ENCODE measurements at places on chromosomes 1 and 21. TPM values are rescaled to one million over a fixed set of nuclear protein-coding genes. Genes with fewer than 3 reads are reported as not detected.

- DNase-seq: peak; percentile 35
Measured at GRCh38 chr1:70719154-70719553, 308.1 kb downstream of the CTH start.

DNA sequence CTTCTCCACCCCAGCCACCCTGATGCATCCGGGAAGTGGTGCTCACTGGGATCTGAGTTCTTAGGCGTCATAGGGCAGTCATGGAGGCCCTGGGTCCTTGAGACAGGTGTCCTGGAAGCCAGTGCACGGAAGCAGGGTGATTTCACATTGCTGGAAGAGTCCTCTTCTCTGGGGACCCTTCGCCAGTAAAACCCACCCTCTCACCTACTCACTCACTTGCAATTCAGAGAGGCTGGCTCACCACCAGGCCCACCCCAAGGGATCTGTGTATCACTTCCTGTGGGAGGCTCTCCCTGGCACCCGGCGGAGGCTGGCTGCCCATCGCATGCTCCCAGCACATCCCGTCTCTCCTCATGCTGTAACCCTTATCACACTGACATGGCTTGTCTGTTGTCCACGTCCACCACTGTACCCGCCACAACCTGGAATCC is 40.2 kb upstream of the EPS8L3 start:
- DNase-seq: peak; percentile 36

DNA sequence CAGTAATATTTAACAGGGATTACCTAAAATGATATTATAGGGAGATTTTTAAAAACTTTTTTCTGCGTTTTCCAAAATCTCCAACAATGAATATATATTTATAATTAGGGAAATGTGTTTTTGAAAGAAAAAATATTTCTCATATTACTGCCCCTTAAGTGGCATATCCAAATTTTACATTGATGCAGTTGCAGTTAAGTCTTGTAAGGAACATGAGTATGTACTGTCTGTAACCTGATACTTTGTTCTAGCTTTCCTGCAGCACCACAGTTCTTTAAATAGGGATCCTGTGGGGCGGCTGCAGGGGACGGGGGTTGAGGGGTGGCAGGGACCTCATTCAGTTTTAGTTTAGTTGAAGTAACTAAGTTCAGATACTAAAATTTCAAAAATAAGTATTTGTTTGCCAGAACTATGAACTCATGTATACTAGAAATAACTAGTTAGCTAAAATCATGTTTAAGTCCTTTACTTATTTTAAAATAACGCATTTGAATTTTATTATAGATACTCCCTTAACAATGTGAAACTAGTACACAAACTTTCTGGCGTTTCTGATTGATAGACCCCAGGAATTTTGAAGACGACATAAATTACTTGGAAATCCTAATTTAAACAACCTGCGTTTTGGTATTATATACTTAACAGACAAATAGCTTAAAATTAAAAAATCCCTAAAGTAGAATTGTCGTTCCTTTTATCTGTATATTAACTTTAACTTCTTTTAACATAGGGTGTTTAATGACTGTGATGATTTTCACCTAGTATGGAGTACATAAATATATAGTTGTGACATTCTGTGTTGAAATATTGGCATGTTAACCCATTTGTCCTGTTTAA is 639 bp upstream of the DNAJB4 start:
- DNase-seq: peak; percentile 94

Gene SZRD1
- 174 TPM for total RNA-seq

DNA sequence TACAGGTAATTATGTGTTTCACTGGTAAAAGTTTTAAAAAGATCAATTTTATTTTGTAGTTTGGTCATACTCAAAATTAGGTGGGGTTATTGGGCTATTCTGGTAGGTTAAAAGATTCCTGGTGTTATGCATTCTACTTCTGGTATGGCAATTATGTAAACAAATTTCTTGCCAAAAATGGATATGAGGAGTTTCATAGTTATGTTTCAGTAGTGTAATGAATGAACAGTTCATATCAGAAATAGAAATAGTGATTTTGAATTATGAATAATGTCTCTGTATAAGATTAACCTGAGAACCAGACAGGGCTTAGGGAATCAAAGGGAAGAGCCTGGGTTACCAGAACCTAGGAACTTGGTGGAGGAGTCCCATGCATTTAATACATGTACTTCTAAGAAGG is 15.9 kb downstream of the ATF6 start:
- DNase-seq: no peak

DNA sequence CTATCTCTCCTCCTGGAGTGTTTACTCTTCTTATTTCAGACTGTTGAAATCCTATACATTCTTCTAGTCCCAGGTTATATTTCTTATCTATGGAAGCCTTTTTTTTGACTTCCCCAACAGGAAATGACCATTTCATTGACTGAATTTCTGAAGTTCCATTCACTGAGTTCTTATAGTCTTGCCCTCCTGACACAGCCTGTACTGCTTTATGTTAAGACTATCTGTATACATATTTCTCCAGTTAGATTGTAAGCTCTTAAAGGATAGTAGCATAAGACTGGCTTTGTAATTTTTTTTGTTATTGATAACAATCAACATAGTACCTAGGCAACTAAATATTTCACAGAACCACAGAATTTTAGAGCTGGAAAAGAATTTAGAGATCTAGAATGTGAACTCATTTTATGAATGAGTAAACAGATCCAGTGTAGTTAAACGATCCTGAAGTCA is 14.9 kb upstream of the MACF1 start:
- DNase-seq: no peak

- DNase-seq: no peak
Measured at GRCh38 chr1:206971029-206971655, 882 bp upstream of the FCAMR start.

Gene FCMR
- total RNA-seq: not detected

GRCh38 chr1:181356505-181357340 is 126.6 kb upstream of the CACNA1E start:
- DNase-seq: no peak

- DNase-seq: no peak
Measured at GRCh38 chr21:35614396-35614921, 445.9 kb downstream of the SETD4 start.

DNA sequence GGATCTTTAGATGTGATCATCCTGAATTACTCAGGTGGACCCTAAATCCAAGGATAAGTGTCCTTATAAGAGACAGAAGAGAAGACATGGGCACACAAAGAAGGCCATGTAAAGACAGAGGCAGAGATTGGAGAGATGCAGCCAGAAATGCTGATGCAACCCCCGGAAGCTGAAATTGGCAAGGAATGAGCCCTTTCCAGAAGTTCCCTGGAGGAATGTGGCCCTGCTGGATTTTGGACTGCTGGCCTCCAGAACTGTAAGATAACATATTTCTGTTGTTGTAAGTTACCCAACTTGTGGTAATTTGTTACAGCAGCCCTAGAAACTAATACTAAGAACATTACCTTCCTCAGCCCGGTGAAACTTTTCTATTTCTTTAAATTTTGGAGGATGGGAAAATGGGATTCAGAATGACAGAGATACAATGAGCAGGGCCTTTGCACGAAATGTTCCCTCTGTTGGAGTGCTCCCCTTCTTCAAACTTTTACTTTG is 11.2 kb upstream of the PLPP3 start:
- DNase-seq: no peak

Gene PADI2
- 27.7 TPM for total RNA-seq

DNA sequence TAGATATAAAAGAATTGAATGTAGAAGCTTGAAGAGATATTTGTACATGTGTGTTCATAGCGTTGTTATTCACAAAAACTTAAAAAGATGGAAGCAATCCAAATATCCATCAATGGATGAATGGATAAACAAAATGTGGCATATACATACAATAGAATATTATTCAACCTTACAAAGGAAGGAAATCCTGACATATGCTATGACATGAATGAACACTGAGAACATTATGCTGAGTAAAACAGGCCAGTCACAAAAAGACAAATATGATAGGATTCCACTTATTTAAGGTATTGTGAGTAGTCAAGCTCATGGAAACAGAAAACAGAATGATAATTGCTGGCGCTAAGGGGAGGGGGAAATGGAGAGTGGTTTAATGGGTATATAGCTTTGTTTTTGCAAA is 47.0 kb upstream of the DYRK1A start:
- no peak for DNase-seq

GRCh38 chr1:247487057-247487456 is 29.2 kb upstream of the OR2B11 start:
- DNase-seq: peak; percentile 45

DNA sequence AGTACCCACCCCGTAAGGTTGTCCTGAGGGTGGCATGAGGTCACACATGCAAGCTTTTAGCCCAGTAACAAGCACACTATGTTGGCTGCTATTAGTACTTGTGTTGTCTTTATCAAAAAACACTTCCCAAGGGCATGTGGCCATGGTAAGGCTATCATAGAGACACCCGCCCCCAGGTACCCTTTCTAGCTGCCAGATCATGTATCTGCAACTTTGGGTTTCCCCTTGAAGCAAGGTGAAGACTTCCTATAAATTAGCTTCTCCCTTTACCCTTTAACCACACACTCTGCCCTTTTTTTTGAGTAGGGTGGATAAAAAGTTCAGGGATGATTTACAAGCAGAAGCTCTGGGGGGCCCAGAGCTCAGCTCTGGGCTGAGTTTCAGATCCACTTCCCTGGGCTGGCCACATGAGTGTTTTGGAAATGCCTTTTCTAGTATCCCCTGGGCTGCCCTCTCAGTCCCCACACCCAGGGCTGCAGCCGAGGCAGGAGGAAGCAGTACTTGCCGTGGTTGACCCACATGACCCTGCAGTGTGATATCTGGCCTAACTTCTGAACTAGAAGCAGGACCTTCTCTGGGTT is 2.0 kb downstream of the ZDHHC18 start:
- DNase-seq: no peak

Gene ROR1
- total RNA-seq: 7.4 TPM

Gene CELA3B
- not detected for total RNA-seq

DNA sequence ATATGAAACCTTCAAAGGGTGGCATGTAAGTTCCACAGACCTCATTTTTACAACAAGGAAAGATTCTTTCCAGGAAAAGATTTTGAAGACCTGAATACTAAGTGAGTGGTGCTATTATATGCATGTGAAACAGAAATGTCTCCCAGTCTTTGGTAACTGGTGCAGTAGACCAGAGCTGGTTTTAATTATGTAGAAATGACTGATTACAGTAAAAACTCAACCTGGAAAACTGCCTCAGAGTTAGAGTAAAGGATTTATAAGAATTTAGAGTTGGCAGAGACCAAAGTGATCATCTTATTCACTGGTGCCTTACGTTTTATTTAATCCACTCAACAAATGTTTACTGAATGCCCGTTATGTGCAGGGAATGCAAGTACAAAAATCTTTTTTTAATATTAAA is 30.2 kb upstream of the LRRC8D start:
- DNase-seq: no peak

DNA sequence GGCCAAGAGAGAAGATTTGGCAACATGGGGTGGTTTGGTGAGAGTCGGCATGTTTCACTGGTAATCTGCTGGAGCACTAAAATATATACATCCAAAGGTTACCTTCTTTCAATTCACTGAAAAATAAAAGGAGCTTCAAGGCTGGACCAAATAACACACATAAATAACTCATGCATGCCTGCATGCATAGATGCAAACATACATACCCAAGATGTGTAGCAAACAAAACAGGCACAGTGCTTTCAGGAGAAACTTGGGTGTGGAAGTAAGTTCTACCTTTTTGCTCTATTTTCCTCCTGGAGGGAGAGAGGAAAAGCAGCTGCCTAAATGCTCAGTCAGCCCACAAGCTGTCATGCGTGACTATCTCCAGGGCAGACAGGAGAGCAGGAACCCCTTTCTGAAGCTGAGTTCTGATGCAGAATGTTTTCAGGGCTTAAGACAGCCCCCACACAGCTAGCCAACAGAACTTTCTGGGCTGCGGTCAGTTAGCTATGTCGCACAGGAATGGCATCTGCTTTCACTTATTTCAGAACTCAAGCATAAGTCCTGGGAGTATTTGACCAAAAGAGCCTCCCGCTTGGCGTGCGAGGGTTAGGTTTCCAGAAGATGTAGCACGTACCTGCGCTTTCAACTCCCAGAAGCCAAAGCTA is 166.2 kb downstream of the TOMM20 start:
- no peak for DNase-seq

Gene CTH
- total RNA-seq: 32.6 TPM

DNA sequence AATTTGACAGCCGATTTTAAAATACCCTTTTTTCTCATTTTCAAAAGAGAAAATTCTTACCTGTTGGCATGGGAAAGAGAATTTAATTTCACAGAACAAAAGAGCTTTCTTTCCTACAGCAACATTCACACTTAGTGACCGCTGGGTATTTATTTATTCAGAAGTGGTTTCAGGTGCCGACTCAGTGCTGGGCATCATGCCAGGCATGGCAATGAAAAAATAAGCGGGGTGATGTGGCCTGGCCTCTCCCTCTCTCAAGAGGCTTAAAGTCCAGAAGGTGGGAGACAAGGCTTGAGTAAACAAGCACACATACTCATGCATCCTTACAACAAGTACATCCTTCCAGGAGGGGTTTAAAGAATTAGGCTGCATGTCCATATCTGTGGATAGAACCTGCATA is 4.1 kb upstream of the PCP4 start:
- no peak for DNase-seq

Gene LCE1F
- not detected for total RNA-seq

Gene FAM72C
- 15.6 TPM for total RNA-seq

- DNase-seq: no peak
Measured at GRCh38 chr1:226919587-226919986, 20.5 kb upstream of the COQ8A start.

Gene RCAN3
- total RNA-seq: 9.1 TPM

DNA sequence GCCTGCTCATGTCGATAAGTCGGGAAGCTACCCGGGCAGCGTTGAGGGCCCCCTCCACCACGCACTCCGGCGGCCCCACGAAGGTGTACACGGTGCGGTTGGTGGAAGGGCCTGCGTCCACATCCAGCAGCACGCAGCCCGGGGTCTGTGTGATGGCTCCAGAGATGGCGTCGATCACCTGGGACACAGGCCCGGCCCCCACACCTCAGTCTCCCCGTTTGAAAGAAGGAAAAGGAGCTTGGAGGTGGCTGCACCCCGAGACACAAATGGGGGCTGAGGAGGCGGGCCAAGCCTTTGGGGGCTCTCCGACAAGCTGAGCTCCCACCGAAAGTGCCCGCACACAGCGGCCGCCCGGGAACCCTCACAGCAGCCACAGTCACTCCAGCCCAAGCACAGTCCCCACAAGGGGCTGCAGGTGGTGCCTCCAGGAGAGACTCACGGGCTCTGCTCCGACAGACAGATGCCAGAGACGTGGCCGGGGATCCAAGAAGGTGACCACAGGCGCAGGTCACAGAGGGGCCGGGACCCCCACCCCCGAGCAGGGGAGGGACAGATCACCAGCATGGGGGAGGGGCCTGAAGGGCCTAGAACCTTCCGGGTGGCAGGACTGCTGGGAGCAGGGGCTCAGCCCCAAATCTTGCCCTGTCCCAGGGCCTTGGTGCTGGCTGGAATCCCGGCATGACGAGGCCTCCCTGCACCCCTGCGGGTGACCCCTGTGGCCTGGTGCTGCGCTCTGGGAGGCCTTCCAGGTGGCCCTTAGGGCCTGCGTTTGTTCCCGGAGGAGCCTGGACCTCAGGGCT is 1.0 kb downstream of the FTCD start:
- DNase-seq: no peak

- no peak for DNase-seq
Measured at GRCh38 chr1:9281071-9281827, 11.4 kb upstream of the SPSB1 start.

GRCh38 chr1:186983327-186983726 is 154.6 kb downstream of the PLA2G4A start:
- DNase-seq: no peak

All from A673 (cell line).